Temporal lobe (tissue), 4 donors: ENCODE measurements at places on chromosomes 11 and 22. TPM values are rescaled to one million over a fixed set of nuclear protein-coding genes. Genes with fewer than 3 reads are reported as not detected.

Gene C11orf21
- 0.25 TPM for total RNA-seq

Gene GGA1
- total RNA-seq: 27.5 TPM

Gene TSSK2
- total RNA-seq: not detected

Gene SCN4B
- 6.4 TPM for total RNA-seq

Gene C11orf91
- not detected for total RNA-seq

Gene IFITM1
- 3.9 TPM for total RNA-seq
